COR-L47 (cell line): ENCODE measurements at places on chromosomes 13 and 19.

DNA sequence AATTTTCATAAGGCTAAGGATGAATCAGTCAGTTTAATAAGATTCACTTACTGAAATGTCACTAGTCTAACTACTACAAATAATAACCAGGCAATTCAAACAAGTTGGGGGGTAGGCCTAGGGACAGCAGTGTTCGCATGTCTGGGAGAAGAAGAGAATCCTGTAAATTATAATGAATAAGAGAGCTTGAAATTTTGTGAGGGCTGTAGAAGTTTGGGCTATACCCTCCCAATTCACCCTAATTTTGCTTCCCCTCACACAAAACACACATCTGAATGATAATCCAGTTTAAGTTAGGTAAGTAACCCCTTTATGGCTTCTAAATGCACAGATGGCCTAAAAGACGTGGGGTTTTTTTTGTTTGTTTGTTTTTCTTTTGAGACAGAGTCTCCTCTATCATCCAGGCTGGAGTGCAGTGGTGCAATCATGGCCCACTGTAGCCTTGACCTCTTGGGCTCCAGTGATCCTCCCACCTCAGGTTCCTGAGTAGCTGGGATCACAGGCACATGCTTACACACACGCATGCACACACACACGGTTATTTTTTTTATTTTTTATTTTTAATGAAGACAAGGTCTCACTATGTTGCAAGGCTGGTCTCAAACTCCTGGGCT lies 69.9 kb downstream of the TBC1D4 start:
- DNase-seq, result no peak

GRCh38 chr19:56660381-56661107 lies 11.0 kb downstream of the ZNF835 start:
- DNase-seq, result no peak

DNA sequence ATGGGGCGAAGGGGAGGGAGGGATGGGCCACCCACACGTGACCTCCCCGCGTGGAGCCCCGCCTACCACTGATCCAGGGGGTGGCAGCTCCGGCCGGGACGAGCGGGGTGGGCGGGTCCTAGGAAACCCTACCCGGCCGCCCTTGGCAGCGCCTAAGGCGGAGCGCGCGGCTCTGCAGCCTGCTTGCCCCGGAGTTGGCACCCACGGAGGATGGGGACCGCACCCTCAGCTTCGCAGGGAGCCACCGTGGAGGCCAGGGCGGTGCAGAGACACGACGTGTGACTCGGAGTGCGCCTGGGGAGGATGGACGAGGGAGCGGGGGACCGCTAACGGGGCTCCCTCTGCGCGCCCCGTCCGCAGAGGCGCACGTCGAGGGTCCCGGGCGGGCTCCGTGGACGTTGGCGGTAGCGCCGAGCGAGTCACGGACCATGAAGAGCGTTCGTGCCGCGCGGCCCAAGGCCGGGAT lies at the start of gene RGS9BP:
RGS9BP (plus strand) TSS at position 129 of the 466 bp plus-strand sequence. CDS start 416 bp downstream, outside the sequence.
- peak; percentile 47 for DNase-seq

DNA sequence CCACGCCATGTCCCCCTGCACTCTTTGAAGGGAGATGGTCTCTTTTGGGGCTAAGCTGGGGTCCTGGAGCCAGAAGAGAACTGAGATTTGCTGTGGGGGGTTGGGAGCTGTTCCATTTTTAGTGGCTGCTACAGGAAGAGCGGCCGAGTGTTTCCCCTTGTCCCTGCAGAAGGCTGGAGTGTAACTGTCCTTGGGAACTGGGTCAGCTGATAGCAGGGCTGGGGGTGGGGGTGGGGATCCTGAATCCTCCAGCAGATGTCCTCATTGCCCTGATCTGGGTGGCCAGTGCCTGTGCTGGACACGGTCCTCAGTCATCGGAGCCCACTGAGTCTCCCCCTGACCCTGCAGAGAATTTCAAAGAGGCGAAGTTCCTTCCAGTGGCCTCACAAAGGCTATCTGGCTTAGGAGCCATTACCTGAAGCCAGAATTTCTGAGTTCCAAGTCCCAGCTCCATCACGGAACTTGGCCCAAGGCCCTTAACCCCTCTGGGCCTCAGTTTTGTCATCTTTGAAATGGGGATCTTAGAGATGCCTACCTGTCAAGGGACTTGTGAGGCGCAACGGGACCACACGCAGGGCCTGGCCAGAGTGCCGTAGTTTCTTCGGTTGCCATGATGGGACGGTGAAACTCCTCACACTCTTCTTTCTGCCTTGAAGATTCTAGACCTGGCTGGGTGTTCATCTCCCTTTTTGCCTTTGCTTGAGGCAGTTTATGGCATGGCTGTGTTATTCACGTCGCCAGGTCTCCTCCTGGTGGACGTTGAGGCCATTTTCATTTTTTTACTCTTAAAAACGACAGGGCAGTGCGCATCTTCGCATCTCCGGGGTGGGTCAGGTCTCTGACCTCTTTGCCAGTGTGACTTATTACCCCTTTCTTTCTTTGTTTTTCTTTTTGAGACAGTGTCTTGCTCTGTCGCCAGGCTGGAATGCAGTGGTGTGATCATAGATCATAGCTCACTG lies 51.9 kb downstream of the DNM2 start:
- DNase-seq, result no peak

GRCh38 chr13:21361706-21362105 lies 97.4 kb downstream of the ZDHHC20 start:
- DNase-seq, result no peak

GRCh38 chr13:66853564-66853963 lies 376.6 kb downstream of the PCDH9 start:
- DNase-seq, result no peak

DNA sequence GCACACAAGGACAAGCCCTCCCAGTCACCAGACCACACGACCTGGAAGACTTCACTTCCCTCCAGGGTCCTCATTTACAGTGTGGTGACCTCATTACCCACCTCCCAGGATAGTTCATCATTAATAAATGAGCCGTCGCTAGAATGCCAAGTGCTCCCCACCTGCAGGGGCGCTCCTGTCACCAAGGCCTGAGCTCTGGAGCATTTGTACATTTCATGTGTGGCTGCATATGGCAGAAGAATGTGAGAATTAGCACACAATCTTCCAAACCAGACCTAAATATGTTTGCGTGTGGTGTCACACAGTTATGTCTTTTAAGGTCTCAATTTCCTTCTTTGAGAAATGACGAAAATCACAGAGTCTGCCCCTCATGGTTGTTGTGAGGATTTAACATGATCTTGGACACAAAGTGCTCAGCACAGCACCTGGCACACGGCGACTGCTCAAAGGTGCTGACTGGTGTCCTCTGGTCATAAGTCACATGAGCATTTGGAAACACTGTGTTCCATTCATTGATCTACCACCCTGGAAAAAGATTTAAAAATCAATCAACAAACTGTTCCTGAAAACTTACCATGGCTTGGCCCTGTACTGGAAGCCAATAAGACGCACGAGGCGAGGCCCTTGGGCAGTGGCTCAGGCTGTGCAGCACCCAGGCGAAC lies 150.6 kb upstream of the SPACA7 start:
- no peak for DNase-seq

DNA sequence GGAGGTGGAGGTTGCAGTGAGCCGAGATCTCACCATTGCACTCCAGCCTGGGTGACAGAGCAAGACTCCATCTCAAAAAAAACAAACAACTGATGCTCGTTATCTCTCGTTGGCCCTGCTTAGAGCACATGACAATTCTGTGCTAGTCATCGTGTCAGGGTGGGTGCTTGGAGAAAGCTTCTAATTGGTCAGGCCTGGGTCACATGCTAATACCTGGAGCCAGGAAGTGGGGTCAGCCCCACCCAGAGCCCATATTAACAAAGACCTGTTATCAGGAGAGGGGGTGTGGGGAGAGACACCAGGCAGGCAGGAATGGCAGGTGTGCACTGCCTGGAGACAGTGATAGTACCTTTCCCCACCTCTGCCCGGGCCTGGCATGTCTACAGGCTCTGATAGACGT lies 84.9 kb downstream of the DPF1 start:
- peak; percentile 46 for DNase-seq

DNA sequence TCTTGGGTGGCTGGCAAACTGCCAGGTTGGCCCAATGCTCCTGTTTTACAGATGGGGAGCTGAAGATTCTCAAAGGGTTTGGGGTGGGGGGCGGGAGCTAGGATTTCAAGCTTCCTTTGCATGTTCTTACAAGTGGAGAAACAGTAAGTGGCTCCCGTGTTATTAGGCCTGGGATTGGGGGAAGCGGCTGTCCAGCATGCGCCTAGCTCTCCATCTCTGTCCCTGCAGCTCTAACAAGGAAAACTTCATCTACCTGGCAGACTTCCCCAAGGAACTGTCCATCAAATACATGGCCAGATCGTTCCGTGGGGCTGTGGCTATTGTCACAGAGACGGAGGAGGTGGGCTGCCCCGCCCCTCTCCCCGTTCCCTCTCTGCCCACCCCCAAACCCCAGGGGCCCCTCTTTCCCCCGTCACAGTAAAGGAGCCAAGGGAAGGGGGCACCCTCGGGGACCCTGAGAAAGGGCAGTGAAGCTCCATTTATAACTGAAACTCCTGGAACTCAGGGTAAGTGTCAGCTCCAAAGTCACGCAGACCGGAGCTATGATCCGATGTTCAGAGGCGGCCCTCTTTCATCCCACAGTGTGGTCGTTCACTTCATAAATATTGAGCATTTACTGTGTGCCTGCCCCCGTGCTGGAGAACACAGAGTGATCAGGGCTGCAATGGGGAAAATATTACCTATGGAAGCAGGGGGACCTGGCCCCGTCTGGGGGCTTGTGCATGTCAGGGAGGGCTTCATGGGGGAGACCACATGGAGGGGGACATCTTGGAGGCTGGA lies 14.9 kb upstream of the PSMD8 start:
- no peak for DNase-seq

GRCh38 chr19:4933528-4933927 lies 24.2 kb downstream of the UHRF1 start:
- DNase-seq, result no peak

DNA sequence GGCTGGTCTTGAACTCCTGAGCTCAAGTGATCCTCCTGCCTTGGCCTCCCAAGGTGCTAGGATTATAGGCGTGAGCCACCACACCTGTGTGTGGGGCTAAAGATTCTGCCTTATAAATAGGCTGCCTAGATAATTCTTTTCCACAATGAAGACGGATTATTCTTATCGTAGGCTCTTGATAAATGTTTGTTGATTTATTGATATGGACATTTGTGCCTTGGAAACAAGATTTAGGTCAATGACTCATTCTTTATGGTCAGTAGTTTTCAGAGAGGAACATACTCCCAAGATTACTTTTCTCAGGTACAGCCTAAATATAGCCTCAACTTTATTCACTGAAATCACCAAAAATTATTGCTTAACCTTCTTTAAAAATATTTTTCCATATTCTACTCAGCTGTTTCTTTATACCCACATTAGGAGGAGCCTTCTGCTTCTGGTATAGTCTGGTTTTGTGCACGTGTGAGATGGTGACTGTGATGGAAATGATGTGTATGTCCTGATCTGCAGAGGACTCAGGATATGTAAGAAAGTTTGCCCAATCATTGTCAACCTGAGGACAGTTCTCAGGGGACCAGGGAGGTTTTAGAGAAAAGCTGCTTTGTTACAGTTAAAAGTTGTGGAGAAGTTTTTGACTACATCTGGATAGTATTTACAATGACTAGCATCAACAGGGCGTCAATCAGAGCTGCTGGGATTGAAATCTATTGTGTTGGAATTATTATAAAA lies 208.9 kb downstream of the DNAJC15 start:
- DNase-seq, result no peak

- DNase-seq, result no peak
These were observed 57.7 kb upstream of the TEX29 start for GRCh38 chr13:111262715-111263114.

DNA sequence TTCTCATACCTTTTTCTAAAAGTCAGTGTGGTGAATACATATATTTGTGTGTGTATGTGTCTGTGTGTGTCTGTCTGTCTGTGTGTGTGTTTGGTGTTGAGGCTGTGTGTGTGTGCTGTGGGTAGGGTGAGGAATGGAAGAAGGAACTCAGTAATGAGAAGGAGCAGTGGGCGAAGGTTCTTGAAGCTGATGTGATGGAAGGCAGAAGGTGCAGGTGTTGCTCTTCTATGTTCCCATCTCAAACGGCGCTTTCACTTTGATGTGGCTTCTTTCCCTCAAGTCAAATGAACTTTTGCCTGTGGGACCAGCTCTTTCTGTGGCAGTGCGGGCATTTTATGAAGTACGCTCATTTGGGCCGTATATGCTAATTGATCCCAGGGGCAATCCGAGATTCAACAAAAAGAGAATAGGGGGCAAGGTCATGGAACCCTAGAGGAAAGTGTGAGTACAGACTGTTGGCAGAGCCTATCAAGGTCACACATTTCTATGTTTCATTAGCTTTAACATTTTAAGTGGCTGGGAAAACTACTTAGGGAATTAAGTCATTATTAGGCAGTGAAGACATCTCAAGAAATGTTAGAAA lies 15.2 kb downstream of the BIVM start:
- no peak for DNase-seq

DNA sequence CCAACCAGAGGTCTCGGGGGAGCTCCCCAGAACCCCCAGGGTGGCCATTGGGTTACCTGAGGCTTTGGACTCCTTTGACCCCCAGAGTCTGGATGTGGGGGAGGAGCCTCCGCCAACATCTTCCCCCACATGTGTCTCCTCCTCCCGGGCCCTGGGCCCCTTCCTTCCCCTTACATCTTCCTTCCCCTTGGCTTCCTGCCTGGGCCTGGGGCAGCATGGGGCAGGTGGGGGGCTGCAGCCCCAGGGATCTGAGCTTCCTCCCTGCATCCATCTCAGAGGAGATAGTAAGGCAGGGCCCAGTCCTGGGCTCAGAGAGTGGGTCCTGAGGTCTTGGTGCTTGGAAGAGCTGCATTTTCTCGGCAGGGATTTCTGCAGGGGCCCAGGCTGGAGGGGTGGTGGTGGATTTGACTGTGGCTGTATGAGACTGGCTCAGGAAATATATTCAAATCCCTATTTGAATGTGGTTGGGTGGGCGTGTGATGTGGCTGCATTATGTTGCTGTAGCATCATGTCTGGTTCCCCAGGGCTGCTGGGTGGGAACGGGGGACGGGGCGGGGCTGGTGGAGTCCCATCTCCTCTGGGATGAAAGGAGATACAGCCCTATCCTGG lies 919 bp downstream of the VAV1 start:
- DNase-seq, result no peak

- no peak for DNase-seq
These were observed 621.6 kb downstream of the GPC6 start for GRCh38 chr13:93848247-93848646.

GRCh38 chr13:114099918-114100445 lies 32.4 kb downstream of the RASA3 start:
- no peak for DNase-seq

- no peak for DNase-seq
These were observed 31.3 kb upstream of the ISYNA1 start for GRCh38 chr19:18469069-18469846.

- DNase-seq, result no peak
These were observed 6.2 kb downstream of the CPAMD8 start for GRCh38 chr19:17020385-17020784.

GRCh38 chr19:7460562-7460966 lies 28.3 kb downstream of the PEX11G start:
- no peak for DNase-seq
